B cell (primary cell): ENCODE measurements at places on chromosomes 11 and 22. TPM values are rescaled to one million over a fixed set of nuclear protein-coding genes. Genes with fewer than 3 reads are reported as not detected.
A peak's percentile ranks its signal among the peaks of the same experiment; 100 is the strongest.

Gene TYMP
- total RNA-seq, result 45.1 and 47.7 TPM in 2 replicates

Gene SYT7
- not detected in 2 replicates for total RNA-seq

Gene VWA5A
- 4.9 and 6.2 TPM in 2 replicates for total RNA-seq

Gene NPTXR
- 0.68 and 0.71 TPM in 2 replicates for total RNA-seq

Gene CEP126
- total RNA-seq, result 9.1 and 9.4 TPM in 2 replicates

Gene FAM181B
- total RNA-seq, result not detected in 2 replicates

Gene CYP2D6
- 3.9 TPM in 2 replicates for total RNA-seq

Gene NR1H3
- 7.6 and 9.6 TPM in 2 replicates for total RNA-seq

Gene OR51V1
- not detected in 2 replicates for total RNA-seq

Gene ASCL2
- 2.0 and 2.2 TPM in 2 replicates for total RNA-seq

DNA sequence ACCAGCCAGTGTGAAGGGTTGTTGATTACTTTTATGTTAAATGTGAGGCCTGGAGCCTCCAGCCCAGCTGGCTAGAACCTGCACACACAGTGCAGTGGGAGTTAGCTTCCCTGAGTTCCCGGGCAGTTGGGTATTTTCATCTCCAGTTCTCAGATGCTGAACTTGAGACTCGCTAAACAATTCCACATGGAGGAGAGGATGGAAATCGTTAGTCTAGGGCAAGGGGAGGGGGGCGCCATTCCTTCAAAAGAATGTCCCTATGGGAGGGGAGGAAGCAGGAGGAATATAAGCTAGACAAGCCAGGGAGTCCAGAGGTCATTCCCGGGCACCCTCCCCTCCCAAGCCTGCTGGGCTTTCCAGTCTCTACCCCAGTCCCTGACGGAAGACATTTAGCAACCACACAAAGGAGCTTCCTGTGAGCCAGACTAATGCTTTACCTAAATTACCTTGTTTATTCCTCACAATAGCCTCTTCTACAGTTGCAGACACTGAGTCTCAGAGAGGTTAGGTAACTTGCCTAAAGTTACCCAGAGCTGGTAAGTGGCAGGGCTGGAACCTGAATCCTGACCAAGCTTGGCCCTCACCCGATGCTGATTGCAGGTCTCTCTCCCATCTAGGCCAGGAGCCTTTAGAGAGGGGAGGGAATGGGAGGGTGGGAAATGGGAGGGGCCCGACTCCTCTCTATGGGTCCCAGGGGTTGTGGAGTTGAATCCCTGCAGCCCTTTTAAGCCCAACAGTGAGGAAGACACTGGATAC lies 1.9 kb upstream of the TSKU start:
- DNase-seq, result no peak
- no peak overlapping the region for H3K27ac ChIP-seq
- H3K36me3 ChIP-seq, result no peaks in the 10 kb centered on the region
- H3K4me1 ChIP-seq, result peaks cover 16% of the 10 kb centered on the region
- no peak overlapping the region for H3K4me3 ChIP-seq

GRCh38 chr11:95790933-95791708 lies 823 bp downstream of the CEP57 start:
- no peak for DNase-seq
- H3K4me1 ChIP-seq, result peaks cover 20% of the 10 kb centered on the region
- H3K36me3 ChIP-seq, result peaks cover 3% of the 10 kb centered on the region
- H3K4me3 ChIP-seq, result peak overlapping the region; percentile 99
- no peaks in the 10 kb centered on the region for H3K27me3 ChIP-seq
- H3K27ac ChIP-seq, result peak overlapping the region; percentile 98

DNA sequence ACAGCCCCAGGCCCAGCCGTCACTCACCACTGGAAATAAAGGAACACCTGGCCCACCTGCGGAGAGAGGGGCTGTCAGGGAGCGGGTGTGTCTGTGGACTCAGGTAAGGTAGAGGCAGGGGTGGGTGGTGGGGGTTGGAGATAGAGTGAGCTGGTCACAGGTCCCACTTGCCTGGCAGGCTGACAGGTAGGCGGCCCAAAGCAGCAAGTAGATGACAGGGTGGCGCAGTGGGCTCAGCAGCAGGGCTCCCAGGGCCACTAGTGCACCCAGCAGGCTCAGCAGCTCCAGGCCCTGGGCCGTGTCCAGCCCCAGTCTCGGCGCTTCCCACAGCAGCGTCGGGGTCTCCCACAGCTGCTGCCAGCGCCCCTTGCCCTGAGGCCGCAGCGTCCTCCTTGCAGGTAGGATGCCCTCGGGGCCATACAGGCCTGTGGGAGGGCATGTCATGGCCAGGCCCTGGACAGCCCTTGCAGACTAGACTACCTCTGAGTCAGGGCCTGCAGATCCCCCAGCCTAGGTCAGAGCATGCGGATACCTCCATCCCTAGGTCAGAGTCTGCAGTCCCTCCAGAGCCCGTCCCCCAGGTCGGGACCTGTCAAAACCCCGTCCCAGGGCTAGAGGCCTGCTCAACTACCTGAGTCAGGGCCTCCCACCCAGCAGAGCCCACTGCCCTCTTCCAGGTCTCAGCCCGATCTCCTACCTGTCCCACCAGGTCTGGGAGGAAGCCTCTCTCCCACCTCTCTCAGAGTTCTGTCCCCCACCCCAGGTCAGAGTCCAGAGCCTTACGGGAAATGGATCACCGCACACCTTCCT lies 686 bp downstream of the LMF2 start:
- peaks cover 32% of the 10 kb centered on the region for H3K36me3 ChIP-seq
- H3K27me3 ChIP-seq, result no peaks in the 10 kb centered on the region
- DNase-seq, result no peak
- peaks cover 29% of the 10 kb centered on the region for H3K4me1 ChIP-seq
- H3K4me3 ChIP-seq, result peak overlapping the region; percentile 90
- H3K27ac ChIP-seq, result peak overlapping the region; percentile 87

DNA sequence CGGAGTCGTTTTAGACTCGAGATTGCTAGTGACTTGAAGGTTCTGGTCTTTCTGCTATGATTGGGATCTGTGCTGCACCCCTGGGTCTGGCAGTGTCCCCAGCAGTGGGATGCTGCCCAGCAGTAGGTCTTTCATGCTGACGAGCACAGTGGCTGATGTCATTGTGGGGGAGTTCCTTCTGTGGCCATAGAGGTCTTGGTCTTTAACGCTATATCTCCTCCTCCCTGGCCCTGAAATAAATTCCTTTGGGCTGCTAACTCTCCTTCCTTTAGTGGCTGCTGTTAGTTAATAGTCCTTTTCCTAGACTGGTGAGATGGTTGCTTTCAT lies 136.3 kb downstream of the TEAD1 start:
- H3K36me3 ChIP-seq, result no peaks in the 10 kb centered on the region
- H3K4me3 ChIP-seq, result no peak overlapping the region
- H3K27me3 ChIP-seq, result no peaks in the 10 kb centered on the region
- H3K4me1 ChIP-seq, result no peaks in the 10 kb centered on the region
- DNase-seq, result no peak

DNA sequence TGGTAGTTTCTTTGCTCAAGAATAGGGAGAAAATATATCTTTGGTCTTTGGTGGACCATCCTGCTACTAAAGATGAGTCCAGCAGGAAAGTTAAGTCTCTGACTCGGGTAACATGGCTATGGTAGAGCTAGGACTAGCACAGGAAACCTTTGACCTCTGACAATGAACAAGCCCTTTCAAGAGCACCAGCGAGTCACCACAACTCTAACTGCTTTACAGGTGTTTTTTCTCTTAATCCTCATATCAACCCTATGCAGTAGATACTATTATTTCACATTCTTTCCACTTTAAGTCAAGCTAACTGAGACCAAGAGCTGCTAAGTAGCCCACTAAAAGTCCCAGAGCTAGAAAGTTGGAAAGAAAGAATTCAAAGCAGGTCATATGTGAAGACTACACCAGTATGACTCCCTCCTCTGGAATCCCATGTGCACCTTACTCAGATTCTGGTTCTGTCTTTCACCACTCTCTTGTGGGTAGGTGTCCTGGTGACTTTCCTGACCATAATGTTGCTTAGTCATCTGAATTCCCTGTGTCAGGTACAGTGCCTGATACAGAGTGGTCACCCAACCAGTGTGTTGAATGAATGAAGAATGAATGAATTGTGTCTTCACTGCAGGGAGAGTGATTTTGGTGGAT lies 53.8 kb upstream of the ME3 start:
- H3K27ac ChIP-seq, result no peak overlapping the region
- H3K4me3 ChIP-seq, result no peak overlapping the region
- no peaks in the 10 kb centered on the region for H3K36me3 ChIP-seq
- no peak for DNase-seq
- H3K4me1 ChIP-seq, result no peaks in the 10 kb centered on the region
- no peaks in the 10 kb centered on the region for H3K27me3 ChIP-seq

GRCh38 chr22:26139310-26139709 lies 30.0 kb upstream of the SEZ6L start:
- H3K27me3 ChIP-seq, result peaks cover 3% of the 10 kb centered on the region
- no peak for DNase-seq
- no peak overlapping the region for H3K4me3 ChIP-seq
- H3K36me3 ChIP-seq, result no peaks in the 10 kb centered on the region
- H3K27ac ChIP-seq, result no peak overlapping the region

DNA sequence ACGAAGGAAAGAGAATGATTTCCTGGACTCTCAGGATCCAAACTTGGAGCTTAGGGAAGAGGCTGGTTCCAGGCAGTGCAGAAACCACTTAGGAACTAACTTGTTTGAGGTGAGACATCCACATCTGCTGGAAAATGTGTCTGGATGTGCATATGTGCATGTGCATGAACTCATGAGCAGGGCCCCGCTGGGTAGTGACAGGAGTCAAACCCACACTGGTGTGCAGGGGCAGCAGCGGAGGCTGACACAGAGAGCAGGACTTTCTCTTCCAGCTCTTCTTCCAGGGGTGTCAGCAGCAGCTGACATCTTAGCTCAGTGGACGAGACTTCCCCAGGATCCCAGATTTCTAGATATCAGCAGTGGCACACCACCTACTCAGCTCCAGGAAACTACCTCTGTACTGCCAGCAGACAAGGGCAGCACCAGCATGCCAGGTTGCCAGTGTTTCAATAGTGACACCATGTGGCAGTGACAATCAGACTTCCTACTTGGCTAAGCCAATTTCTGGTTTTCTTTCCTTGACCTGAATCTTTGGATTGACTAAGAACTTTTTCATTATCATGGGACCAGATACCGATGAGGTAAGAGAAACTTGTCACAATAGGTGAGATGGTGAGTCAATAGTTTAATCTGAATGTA lies 227.5 kb upstream of the ZC3H12C start:
- H3K27ac ChIP-seq, result no peak overlapping the region
- H3K27me3 ChIP-seq, result no peaks in the 10 kb centered on the region
- no peaks in the 10 kb centered on the region for H3K36me3 ChIP-seq
- no peak for DNase-seq
- peaks cover 6% of the 10 kb centered on the region for H3K4me1 ChIP-seq

GRCh38 chr22:49545606-49546005 lies 282.1 kb downstream of the BRD1 start:
- H3K36me3 ChIP-seq, result no peaks in the 10 kb centered on the region
- no peaks in the 10 kb centered on the region for H3K27me3 ChIP-seq
- H3K4me3 ChIP-seq, result no peak overlapping the region
- no peak overlapping the region for H3K27ac ChIP-seq
- DNase-seq, result no peak

DNA sequence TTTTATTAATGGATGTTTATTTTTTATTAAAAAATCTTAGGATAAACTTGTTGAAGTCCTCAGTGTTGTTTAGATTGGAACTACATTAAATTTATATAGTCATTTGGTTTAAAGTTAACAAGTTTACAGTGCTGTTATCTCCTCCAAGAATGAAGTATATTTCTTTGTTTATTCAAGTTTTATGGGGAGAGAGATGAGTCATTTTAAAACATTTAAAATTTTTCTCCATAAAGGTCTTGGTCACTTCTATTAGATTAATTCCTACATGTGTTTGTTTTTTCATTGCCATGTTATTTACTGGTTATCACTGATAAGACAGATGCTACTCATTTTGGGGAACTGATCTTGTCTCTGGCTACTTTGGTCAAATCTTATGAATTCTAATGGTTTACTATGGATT lies 429.6 kb downstream of the METTL15 start:
- H3K27ac ChIP-seq, result no peak overlapping the region
- no peaks in the 10 kb centered on the region for H3K4me1 ChIP-seq
- no peaks in the 10 kb centered on the region for H3K36me3 ChIP-seq
- no peak overlapping the region for H3K4me3 ChIP-seq

GRCh38 chr11:130786586-130786985 lies 129.7 kb downstream of the SNX19 start:
- H3K4me3 ChIP-seq, result no peak overlapping the region
- H3K4me1 ChIP-seq, result no peaks in the 10 kb centered on the region
- DNase-seq, result no peak
- no peak overlapping the region for H3K27ac ChIP-seq

- no peak for DNase-seq
- H3K4me1 ChIP-seq, result peaks cover 28% of the 10 kb centered on the region
- H3K4me3 ChIP-seq, result no peak overlapping the region
- peaks cover 43% of the 10 kb centered on the region for H3K27me3 ChIP-seq
- H3K36me3 ChIP-seq, result no peaks in the 10 kb centered on the region
These were observed 4.2 kb upstream of the SYT7 start for GRCh38 chr11:61585115-61585514.

- H3K4me3 ChIP-seq, result no peak overlapping the region
- H3K4me1 ChIP-seq, result no peaks in the 10 kb centered on the region
- DNase-seq, result no peak
- no peaks in the 10 kb centered on the region for H3K27me3 ChIP-seq
- H3K36me3 ChIP-seq, result no peaks in the 10 kb centered on the region
These were observed 28.0 kb downstream of the MOB2 start for GRCh38 chr11:1458340-1459218.

GRCh38 chr11:61785837-61786402 lies 6.5 kb downstream of the TMEM258 start:
- no peaks in the 10 kb centered on the region for H3K27me3 ChIP-seq
- H3K4me3 ChIP-seq, result no peak overlapping the region
- no peaks in the 10 kb centered on the region for H3K36me3 ChIP-seq
- peak; percentile 42 for DNase-seq
- H3K27ac ChIP-seq, result no peak overlapping the region
- H3K4me1 ChIP-seq, result peaks cover 12% of the 10 kb centered on the region

DNA sequence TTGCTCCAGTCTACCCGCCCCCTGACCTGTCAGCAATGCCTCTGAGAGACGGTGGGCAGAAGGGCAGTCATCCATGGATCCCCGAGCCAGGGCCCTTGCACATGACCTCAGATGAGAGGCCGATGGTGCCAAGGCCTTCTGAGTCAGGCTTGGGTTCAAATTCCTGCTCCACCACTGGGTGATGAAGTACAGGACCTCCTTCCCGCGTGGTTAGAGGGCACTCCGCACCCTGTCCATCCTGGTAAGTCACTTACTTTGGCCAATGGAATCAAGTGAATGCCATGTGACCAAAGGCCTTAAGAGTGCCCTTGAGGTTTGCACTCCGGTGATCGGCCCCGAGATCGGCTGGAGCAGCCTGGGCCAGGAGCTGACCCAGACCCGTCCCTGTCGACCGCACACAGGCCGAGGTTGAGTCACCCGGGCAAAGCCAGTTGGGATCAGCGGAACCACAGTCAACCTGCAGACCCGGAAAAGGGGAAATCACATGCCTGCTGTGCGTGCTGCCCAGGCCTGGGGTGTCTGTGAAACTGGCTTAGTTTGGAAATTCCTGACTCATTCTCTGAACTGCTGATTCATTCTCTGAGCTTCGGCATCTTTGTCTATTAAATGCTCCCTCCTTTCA lies 48.9 kb downstream of the RTL6 start:
- no peaks in the 10 kb centered on the region for H3K4me1 ChIP-seq
- no peaks in the 10 kb centered on the region for H3K36me3 ChIP-seq
- no peak overlapping the region for H3K4me3 ChIP-seq

GRCh38 chr22:39825661-39826102 lies 67.9 kb downstream of the ENTHD1 start:
- peak; percentile 72 for DNase-seq
- peak overlapping the region; percentile 77 for H3K27ac ChIP-seq
- H3K36me3 ChIP-seq, result no peaks in the 10 kb centered on the region
- peaks cover 17% of the 10 kb centered on the region for H3K4me1 ChIP-seq
- no peaks in the 10 kb centered on the region for H3K27me3 ChIP-seq
- H3K4me3 ChIP-seq, result peak overlapping the region; percentile 39

GRCh38 chr11:111541254-111542061 lies 938 bp downstream of the LAYN start:
- peak; percentile 26 for DNase-seq
- H3K27me3 ChIP-seq, result peaks cover 39% of the 10 kb centered on the region
- H3K27ac ChIP-seq, result no peak overlapping the region
- no peaks in the 10 kb centered on the region for H3K36me3 ChIP-seq
- peaks cover 28% of the 10 kb centered on the region for H3K4me1 ChIP-seq
